ENCODE measurements at places on chromosomes 6 and 20. TPM values are rescaled to one million over a fixed set of nuclear protein-coding genes. Genes with fewer than 3 reads are reported as not detected.

DNA sequence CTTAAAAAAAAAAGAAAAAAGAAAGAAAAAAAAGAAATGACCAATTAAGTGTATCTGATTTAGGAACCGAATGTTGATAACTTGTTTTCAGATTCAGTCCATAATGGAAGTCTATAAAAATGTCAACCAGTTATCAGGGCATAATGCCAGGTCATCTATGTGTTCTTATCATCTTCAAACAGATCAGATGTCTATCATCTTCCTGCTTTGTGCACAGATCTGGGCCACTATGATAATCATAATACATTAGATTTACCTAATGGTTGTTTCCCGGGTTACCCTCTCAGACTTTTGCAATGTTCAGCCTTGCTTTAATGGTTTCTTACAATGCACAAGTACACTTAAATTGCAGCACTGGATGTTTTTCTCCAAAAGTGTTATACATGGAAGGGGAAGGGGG lies 100.6 kb downstream of the NKAIN2 start:
- no peak for DNase-seq

DNA sequence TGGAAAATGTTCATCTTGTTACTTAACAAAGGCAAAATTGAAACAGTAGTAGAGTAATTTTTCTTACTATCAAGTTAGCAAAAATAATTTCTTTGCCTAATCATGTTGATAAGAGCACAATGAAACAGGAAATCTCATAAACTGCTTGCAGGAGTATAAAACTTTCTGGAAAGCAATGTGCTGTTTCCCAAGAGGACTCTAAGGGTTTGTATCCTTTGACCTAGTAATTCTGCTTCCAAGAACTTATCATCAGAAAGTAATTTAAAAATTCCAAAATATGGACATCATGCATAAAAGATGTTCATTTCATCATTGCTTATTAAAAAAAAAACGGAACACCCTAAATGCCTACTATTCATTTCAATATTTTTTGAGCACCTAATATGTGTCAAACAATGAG lies 46.1 kb upstream of the TNFAIP3 start:
- DNase-seq = no peak

DNA sequence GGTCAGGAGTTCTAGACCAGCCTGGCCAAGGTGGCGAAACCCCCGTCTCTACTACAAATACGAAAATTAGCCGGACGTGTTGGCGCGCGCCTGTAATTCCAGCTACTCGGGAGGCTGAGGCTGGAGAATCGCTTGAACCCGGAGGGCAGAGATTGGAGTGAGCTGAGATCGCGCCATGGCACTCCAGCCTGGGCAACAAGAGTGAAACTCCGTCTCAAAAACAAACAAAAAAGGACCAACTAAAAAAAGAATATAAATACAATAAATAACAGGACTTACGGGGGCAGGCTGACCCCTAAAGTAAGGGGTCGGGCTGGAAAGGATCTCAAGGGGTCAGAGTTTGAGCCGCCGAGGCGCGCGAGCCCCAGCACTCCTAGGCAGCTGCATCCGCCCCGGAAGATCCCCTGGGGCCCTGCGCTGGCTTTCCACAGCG lies 509 bp upstream of the TPD52L2 start:
- DNase-seq = no peak

- no peak for DNase-seq
These were observed 171.9 kb downstream of the QRSL1 start for GRCh38 chr6:106801256-106801655.

The IRF4 gene
- total RNA-seq = 21.2 TPM

The ACOT13 gene
- 8.5 TPM for total RNA-seq

- DNase-seq = no peak
These were observed 319.1 kb upstream of the QKI start for GRCh38 chr6:163095401-163095800.

DNA sequence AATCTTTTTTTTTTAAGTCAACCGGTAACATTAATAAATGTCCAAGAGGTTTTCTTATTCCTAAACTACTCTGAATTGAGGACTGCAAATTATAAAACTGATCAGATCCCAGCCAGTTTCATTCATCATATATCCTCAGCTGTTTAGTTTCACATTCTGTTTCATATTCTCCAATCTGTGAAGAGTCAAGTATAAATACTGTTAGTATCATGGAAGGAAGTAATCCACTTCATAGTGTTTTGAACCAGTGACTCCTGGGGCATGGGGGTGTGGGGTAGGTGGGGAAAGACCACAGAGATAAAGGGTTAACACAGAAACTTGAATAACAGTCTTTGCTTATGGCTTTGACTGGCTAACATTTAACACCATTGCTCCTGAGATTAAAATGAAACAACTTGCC lies 69.9 kb downstream of the FYN start:
- no peak for DNase-seq

GRCh38 chr6:10478187-10479040 lies 42.7 kb upstream of the GCNT2 start:
- no peak for DNase-seq

- DNase-seq = no peak
These were observed 199.2 kb downstream of the ZFAND3 start for GRCh38 chr6:38018755-38019165.

The DIDO1 gene
- 73.8 TPM for total RNA-seq

GRCh38 chr20:44961011-44961869 lies 1.0 kb upstream of the TOMM34 start:
- no peak for DNase-seq

- no peak for DNase-seq
These were observed 87.0 kb downstream of the FAM217A start for GRCh38 chr6:3991941-3992340.

The ZSCAN16 gene
- total RNA-seq = 3.9 TPM

Data from lower leg skin (tissue), 4 donors.